Smooth muscle cell of the pulmonary artery (primary cell): ENCODE measurements at places on chromosomes 11 and 22. TPM values are rescaled to one million over a fixed set of nuclear protein-coding genes. Genes with fewer than 3 reads are reported as not detected.

The C2CD2L gene
- total RNA-seq = 4.1 and 8.5 TPM in 2 replicates

The F2 gene
- total RNA-seq = not detected in 2 replicates

The MS4A4E gene
- total RNA-seq = not detected in 2 replicates

The TENM4 gene
- total RNA-seq = 42.4 and 66.9 TPM in 2 replicates

The FREY1 gene
- 1.5 and 1.6 TPM in 2 replicates for total RNA-seq

The TRPM5 gene
- not detected in 2 replicates for total RNA-seq

The ADAMTS15 gene
- total RNA-seq = 28.8 and 94.9 TPM in 2 replicates

The FADS3 gene
- total RNA-seq = 145 and 198 TPM in 2 replicates

The GLB1L2 gene
- 0.03 and 0.39 TPM in 2 replicates for total RNA-seq

The LRRC74B gene
- total RNA-seq = 0.07 TPM in 1 of 2 replicates, not detected in the other
